Stimulated activated CD8-positive, alpha-beta memory T cell treated with anti-CD3 and anti-CD28 coated beads, Interleukin-2, amount 100 ng/mL, for 48 hours (primary cell): ENCODE measurements at places on chromosomes 16 and 17.

DNA sequence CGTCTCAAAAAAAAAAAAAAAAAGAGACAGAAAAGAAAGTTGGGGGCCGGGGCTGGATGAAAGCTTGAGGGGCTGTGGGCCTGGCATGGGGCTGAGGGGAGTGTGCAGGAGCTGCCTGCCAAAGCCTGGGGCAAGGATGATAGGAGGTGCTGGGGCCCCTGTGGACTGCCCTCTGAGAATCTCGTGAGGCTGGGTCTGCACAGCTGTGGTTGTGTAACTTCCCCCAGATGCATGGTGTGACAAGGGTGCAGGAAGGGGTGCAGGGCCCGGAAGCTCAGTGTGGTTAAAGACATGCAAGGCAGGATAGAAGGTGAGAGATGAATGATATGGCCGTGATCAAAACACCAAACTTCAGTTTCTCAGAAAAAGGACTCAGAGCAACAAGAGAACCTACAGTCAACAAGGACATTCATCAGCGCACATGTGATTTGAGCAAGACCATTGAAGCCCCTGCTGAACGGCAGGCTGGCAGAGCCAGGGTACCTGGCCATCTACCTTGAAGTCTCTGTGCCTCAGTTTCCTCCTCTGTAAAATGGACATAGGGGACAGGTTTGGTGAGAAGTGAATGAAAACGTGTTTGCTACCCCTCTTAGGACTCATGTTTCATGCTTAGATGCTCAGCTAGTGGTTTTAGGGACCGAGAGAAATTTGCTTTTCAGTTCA lies 9.6 kb downstream of the IL32 start:
- peak; percentile 71 for DNase-seq

DNA sequence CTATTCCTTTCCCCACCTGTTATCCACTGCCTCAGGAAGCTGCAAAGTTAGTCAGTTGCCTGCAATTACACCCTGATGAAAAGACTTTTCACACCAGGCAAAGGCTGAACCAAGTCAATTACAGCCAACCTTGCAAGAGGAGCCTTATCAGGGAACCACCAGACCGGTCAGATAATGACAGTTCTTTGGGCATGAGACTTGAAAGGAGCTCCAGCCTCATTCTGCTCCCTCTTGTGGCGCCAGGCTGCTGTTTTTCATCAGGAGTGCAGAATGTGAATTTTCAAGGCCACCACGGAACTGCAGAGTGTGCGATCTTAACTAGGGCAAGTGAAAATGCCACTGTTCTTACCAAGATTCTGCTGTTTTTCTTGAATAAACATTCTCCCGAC lies 22.5 kb downstream of the DNAI2 start:
- DNase-seq = no peak

DNA sequence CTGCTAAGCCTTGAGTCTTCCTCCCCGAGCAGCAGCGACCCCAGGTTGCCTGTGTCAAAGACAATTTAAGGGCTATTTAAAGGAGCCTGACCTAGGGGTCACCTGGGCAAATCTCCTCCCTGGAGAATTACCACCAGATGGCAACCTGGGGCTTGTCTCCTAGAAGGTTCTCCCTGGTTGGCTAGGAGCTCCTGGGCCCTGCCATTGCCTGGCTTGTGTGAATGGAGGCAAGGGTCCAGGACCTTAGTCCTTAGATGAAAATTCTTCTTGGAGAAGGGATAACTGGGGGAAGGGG lies 51.3 kb upstream of the TAC4 start:
- no peak for DNase-seq

- no peak for DNase-seq
These were observed 9.1 kb downstream of the NEUROD2 start for GRCh38 chr17:39598630-39599003.

DNA sequence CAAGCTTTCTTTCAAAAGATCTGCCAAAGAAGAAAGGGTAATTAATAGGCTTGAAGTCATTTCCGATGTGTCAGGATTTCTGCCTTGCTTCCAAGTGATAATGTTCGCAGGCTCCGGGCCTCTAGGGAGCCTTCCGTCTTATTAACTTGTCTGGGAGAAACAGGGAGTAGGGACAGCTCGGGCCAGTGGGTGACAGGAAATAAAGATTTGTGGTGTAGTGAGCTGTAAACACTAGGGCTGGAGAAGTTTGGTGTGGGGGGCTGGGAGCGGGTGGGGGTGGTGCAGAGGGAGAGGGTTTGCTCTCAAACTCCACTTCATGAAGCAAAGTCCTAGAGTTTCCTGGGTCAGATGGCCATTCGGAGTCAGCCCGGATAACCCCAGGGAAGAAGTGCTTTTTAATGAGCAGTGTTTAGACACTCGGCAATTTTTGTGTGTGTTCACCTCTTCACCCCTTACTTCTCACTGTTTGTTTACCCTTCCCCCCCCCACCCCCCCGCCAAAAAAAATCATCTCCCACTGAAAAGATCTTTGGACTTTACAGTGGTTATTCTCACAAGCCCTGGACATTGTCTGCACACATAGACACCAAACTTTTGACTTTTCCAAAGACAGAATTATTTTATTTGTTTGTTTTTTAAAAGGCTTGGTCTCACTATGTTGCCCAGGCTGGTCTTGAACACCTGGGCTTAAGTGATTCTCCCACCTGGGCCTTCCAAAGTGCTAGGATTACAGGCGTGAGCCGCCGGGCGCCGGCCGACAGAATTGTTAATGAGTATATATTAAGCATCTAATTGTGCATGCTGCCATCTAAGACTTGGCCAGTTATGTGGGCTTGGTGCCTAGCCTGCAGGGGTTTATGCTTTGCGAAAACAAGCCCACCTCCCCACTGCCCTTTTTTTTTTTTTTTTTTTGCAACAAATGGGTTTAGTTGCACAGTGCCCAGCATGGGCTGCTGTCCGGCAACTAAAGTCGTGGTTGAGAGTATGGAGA lies 196.4 kb downstream of the CCDC182 start:
- no peak for DNase-seq

DNA sequence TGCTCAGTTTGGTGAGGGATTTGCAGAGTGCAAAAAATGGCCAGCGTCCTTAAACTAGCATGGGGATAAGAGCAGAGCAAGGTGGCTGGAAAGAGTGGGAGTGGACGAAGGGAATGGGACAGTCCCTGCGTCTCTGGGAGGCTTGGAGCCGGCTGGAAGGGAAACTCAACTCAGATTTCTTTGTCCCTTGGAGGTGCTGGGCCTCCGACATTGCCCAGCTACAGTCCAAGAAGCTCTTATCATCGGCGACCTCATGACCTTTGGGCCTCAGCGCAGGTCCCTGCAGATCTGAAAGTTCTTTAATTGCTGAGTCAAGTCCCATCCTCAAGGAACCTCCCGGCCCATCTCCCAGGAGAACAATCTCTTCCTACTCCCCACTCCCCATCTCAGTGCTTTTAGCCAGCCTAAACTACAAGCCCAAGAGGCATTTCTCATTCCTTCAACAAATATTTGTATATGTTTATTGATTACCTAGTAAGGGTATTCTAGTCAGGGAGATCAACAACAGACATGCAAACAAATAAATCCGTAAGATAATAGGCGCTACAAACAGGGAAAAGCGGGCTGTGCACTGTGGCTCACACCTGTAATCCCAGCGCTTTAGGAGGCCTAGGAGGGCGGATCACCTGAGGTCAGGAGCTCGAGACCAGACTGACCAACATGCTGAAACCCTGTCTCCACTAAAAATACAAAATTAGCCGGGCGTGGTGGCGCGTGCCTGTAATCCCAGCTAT lies 985 bp upstream of the TMEM107 start:
- DNase-seq = no peak

GRCh38 chr16:85291302-85292148 lies 179.3 kb upstream of the CIBAR2 start:
- DNase-seq = no peak

- no peak for DNase-seq
These were observed 8.0 kb upstream of the APPBP2 start for GRCh38 chr17:60534010-60534555.

- DNase-seq = no peak
These were observed 36.2 kb downstream of the ADCY7 start for GRCh38 chr16:50302472-50303005.

- no peak for DNase-seq
These were observed 11.4 kb upstream of the CDRT4 start for GRCh38 chr17:15478845-15479244.

GRCh38 chr17:50769884-50770283 lies 2.6 kb upstream of the ANKRD40CL start:
- DNase-seq = no peak

- DNase-seq = no peak
These were observed 7.9 kb downstream of the SMCR8 start for GRCh38 chr17:18323007-18323406.

DNA sequence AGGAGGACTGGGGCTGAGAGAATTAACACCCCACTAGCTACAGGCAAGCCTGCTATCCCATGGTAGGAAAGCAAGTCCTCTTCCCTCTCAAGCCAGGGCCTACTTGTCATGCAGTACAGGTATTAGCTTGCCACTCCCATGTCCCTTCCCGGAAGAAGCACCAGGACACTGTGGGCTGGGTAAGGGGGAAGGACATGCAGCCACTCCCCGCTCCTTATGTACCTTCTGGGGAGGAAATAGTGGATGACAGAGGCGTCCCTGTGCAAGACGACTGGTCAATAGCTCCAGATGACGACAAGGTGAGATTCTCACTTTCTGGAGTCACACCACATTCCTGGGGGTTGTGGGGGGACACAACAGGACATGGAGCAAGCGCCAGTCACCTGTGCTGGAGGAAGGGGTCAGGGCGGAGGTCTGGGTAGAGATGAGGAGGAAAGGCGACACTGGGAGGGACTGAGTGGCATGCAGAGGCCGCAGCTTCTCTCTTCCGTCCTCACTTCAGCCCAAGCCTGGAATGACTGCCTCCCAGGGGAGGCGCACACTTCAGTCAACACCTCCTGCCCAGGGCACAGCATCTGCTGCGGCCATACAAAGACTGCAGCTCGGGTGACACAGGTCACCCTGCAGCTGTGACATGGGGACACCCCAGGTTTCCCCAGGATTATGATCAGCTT lies 15.1 kb upstream of the FOXJ1 start:
- DNase-seq = no peak

- no peak for DNase-seq
These were observed 3.6 kb downstream of the FA2H start for GRCh38 chr16:74770831-74771526.

GRCh38 chr17:64172510-64172909 lies 42.6 kb upstream of the ERN1 start:
- no peak for DNase-seq

- no peak for DNase-seq
These were observed 49.4 kb upstream of the SREBF1 start for GRCh38 chr17:17886226-17886625.

DNA sequence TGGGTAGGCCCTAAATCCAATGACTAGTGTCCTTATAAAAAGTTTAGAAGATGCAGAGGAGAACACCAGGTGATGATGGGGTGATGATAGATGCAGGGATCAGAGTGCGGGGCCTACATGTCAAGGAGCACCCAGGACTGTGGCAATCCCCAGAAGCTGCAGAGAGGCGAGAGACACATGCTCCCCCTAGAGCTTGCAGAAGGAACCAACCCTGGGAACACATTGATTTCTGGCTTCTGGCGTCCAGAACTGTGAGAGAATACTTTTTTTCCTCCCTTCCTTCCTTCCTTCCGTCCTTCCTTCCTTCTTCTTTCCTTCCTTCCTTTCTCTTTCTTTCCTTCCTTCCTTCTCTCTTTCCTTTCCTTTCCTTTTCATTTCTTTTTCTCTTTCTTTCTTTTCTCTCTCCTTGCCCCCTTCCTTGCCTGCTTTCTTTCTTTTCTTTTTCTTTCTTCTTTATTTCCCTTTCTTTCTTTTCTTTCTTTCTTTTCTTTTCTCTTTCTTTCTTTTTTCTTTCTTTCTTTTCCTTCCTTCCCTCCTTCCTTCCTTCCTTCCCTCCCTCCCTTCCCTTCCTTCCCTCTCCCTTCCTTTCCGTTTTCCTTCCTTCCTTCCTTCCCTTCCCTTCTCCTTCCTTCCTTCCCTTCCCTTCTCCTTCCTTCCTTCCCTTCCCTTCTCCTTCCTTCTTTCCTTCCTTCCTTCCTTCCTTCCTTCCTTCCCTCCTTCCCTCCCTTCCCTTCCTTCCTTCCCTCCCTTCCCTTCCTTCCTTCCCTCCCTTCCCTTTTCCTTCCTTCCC lies 134.3 kb downstream of the HAPSTR1 start:
- DNase-seq = no peak

DNA sequence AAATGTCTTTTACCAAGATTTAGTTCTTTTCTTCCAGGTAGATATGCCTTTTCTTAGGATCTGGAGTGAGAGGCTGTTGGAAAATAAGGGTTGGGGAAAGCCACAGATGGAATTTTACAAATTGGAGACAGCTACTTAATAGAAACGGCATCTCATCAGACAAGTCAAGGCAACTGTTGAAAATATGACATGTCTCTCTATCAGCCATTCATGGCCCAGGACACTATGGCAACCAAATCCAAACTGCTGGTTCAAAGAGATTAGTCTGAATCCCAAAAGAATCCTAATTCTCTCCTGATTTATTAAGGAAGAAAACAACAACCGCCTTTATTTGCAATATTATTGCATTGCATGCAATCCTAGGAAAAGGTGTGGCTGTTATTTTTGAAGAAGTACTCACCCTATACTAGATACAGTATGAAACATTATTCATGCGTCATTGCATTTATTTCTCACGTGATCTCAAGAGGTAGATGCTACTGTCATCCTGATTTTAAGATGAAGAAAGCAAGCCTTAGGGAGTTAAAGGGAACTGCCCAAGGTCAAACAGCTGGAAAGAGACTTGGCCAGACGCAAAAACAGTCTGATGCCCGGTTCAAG lies 12.6 kb upstream of the CEP20 start:
- DNase-seq = no peak

DNA sequence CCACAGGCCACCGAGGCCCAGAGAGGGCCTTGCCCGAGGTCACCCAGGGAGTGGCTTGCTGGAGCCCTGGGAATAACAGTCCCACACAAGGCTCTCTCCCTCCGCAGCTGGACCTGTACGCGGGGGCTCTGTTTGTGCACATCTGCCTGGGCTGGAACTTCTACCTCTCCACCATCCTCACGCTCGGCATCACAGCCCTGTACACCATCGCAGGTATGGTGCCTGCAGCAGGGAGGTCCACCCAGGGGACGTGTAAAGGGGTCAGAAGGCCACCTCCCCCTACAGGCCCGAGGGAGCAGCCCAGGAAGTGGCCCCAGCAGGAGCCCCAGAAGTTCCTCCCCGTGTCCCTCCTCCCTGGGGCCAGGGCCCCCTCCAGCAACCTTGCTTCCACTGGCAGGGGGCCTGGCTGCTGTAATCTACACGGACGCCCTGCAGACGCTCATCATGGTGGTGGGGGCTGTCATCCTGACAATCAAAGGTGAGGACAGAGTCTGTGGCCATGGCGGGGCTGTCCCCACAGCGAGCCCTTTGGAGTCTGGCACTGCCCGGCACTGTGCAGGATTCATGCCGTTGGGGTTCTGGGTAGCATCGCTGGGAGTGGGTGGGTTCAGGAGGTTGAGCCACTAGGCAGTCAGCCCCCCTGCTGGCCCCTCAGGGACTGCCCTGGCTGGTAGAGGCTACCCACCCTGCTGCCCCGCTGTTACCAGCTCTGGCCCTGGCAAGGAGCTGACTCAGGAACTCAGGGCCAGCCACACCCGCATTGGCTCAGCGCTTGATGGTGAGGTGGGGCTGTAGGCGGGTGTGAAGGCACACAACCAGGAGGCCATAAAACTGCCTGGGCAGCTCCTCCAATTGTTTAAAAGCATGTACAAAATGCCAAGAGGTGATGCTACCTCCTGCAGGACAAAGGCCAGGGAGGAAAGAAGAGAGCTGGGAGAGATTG lies 17.3 kb downstream of the SLC5A10 start:
- DNase-seq = no peak

- no peak for DNase-seq
These were observed 266.4 kb downstream of the HAPSTR1 start for GRCh38 chr16:9357829-9358228.
